ENCODE measurements at places on chromosomes 2 and 18.

DNA sequence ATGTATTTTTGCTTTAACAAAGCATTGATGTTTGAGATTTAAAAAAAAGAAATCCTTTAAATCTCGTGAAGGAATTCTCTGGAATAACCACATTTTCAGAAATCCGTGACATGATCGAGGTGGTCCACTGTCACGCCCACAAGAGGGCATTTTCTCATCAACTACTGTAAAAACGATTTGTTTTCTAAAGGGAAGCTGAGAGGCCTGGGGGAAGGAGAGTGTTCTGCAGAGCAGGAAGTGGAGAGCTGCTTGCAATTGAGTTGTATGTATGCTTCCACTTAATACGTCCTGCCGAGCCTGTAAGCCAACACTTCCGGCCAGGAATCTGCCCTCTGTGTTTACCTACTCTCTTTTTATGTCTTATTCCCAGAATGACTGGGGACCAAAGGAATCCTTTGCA lies 19.4 kb downstream of the KLHL29 start:
- DNase-seq = no peak

DNA sequence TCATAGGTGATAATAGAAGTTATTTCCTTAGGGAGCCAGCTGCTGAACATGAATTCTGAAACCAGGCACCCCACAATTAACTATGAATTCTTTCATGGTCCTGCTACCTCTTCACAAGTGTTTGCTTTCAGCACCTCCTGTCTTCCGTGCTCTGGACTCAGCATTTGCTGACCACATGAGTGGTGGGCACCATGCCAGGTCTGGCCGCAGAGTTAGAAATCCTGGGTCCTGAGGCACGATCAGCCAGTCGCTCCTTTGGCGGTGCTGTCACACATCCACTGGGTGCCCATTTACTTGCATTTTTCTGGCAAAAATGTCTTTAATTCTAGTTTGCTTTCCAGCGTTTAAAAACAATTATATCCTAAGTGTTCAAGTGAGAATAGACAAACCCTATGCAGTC lies 196.4 kb upstream of the PXDN start:
- no peak for DNase-seq

GRCh38 chr2:136008205-136008865 lies 22.9 kb upstream of the DARS1 start:
- DNase-seq = no peak

GRCh38 chr18:75875559-75875958 lies 448.1 kb upstream of the SMIM21 start:
- DNase-seq = no peak

- no peak for DNase-seq
Measured at GRCh38 chr2:27496357-27497287, at the start of gene GCKR. TSS of gene GCKR (plus strand) at chr2:27496839. CDS start at chr2:27496905, 66 bp downstream.

- no peak for DNase-seq
Measured at GRCh38 chr2:150041722-150042425, 445.6 kb downstream of the RND3 start.

DNA sequence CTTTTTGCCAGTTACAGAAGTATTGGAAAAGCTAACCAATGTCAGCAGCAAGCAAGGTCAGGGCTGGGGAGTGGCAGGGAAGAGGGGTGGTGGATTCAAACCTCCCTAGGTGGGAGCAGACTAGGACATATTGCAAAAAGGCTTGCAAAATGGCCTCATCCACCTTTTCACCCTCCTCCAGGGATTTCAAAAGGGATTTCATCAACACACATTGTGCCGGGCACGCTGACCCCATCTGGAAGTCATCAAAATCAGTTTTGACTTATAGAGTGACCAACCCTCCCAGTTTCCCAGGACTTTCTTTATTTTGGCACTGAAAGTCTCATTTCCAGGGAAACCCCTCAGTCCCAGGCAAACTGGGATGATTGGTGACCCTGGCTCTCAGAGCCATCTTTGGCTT lies 94.7 kb downstream of the BIN1 start:
- no peak for DNase-seq

GRCh38 chr2:27991146-27991545 lies 100.6 kb downstream of the BABAM2 start:
- DNase-seq = no peak

GRCh38 chr2:222959358-222959757 lies 92.6 kb upstream of the KCNE4 start:
- no peak for DNase-seq

- no peak for DNase-seq
Measured at GRCh38 chr2:26162963-26163362, 9.9 kb upstream of the GAREM2 start.

- DNase-seq = no peak
Measured at GRCh38 chr18:6370886-6371635, 43.6 kb downstream of the L3MBTL4 start.

DNA sequence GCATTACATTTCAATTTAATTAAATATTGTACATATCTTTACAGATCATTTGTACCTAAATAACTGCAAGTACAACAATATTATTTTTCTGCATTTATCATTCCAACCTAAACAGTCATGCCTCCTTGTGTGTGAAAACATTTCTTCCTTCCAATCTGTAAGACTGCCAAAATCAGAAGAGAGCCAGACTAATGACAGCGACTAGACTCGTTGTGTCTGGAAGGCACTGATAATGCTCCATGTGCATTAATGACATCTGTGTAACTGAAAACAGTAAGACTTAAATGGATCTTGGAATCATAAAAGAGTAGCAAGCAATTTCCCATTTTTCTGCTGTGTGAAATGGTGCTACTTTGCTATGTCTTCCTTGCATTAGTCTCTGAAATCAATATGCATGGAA lies 278.0 kb upstream of the DSEL start:
- no peak for DNase-seq

DNA sequence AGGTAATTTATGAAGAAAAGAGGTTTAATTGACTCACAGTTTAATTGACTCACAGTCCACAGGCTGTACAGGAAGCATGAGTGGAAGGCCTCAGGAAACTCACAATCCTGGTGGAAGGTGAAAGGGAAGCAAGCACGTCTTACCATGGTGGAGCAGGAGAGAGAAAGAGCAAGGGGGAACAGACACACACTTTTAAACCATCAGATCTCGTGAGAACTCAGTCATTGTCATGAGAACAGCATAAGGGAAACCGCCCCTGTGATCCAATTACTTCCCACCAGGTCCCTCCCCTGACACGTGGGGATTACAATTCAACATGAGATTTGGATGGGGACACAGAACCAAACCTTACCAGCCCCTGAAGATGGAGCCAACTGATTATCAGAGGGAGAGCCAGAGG lies 11.2 kb upstream of the PUM2 start:
- no peak for DNase-seq

DNA sequence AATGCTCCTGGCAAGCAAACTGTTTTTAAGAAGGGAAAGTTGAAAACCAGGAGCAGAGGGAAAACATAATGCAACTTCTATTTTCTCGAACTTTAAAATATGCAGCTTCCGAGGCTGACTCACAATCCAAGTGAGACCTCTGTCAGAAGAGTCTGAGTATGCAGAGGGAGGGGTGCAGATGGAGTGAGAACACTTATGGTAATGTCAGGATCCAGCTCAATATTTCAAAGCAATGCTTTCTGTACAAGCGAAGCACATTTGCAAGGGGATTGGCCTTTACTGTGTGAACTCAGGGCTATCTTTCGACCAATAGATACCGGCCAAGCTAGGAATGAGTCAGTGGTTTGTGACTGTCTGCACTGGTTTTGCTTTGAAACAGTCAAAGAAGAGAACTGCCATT lies 242.7 kb downstream of the CNTNAP5 start:
- DNase-seq = no peak

DNA sequence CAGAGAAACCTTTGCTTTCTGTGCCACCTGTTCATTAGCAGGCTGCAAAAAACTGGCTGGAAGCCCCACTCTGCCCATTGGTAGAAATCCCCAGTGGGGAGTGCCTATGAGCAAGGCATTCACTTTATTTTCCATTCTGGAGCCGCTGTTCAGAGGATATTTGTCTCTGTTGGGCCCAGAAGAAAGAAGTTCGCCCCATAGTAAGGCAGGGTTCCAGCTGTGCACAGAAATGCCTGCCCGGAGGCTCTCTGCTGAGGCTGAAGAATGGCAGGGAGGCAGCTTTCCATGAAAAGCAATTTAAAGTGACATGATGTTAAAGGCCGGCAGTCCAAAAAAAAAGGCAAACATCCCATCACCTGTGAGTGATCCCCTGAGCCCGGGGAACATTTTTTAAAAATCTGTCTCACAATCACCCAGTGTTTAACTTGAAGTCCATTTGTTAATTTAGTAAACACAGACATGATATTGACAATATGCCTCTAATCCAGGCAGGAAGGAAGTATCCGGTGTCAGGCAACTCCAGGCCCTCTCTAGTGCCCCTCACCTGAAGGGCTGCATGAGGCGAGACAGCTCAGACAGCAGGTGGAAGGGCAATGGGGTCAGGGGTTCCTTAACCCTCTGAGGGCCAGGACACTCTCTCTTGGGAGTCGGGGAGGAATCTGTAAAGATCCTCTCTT lies 265.1 kb upstream of the SIX2 start:
- no peak for DNase-seq

GRCh38 chr2:41078341-41078740 lies 626.5 kb upstream of the SLC8A1 start:
- no peak for DNase-seq

DNA sequence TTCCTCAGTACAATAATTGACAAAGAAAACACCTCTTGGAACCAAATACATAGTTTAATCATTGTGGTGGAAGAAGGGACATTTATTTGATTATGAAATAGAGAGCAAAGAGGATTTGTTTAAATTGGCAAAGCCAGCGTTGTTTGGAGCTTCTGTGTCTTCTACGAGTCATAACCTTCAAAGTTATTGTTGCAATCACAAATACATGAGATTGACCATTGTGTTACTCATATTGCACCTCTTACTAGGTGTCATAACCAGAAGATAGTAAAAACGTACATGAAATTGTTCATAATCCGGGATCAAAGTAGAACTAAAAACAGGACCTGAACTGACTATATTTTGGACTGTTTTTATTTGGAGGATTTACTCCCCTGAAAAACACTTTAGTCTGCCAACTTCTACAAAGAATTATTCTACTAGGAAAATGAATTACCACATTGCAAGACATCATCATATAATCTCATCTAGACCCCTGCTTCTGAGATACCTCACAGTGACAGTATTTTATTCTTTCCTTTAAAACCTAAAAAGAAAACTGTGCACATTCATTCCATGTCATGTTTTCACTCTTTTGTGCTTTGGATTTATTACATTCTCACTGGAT lies 151.7 kb upstream of the KLF7 start:
- DNase-seq = no peak

DNA sequence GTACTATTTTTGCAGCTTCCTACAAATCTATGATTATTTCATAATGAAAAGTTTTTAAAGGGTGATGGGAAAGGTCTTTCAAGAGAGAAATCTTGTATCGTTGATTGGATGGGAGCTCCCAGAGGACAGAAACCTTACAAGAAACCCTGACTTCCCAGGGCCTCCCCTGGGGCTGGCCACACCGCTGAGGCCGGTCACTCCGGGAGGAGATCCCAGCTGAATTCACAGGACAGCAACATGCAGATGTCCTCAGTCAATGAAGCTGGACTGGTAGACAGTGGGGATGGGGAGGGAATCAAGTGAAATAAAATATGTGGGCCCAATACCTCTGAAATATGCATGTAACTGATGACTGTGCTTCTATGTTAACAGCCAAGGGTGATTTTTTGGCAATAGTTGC lies 135.6 kb downstream of the TFCP2L1 start:
- no peak for DNase-seq

DNA sequence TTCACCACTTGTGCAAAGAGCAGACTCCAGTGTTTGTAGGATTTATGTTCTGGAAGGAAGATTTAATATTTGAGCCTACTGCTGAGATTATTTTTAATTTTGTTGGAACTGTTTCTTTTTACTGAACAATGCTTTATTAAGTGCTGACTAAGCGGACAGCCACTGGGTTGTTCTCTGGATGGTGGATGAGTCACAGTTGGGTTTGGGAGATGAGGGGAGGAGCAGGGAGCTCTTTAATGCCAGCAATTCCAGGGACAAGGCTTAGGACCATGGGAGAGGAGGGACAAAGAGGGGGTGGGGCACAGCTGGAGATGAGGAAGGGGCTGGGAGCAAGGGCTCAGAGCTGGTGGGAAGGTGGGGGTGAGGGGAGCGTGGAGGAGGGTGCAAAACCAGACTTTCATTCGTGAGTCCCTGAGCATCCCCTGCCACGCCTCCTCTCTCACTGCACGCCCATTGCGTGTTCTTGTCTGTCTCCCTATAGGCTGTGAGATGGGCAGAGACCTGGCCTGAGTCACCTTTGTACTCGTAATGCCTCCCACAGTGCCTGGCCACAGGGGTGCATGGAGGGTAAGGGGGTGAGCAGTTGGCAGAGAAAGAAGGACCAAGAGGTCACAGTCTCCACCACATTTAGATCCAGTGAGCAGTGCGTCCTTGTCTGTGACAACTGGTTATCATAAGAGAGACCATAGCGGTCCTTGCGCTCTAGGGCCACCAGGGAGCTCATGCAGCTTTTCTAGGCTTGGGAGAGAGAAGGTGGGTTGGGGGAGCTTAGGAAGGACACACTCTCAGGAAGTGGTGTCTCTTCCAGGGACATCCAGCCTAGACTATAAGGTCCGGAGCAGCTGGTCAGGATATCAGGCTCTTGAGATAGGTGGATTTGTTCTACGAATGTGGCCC lies 18.4 kb downstream of the SLC4A3 start:
- peak; percentile 23 for DNase-seq

GRCh38 chr2:29072971-29073725 lies 1.2 kb downstream of the PCARE start:
- DNase-seq = no peak

GRCh38 chr18:73677450-73677849 lies 470.2 kb downstream of the FBXO15 start:
- DNase-seq = no peak

DNA sequence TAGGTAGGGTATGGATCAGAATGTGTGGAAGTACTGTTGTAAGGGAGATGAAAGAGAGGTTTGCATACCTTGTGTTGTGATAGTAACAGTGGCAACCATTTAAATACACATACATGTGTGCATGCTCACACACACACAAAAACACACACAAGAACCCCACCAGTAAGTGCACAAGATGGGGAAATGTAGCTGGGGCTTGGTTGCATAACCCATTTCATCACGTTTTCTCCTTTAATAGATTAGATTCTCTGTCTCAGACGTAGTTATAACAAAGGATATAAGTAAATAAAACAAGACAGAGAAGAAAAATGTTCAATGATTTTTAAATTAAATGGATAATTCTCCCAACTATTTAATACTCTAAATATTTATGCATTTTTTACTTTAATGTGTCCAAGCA lies 13.4 kb downstream of the ARHGAP15 start:
- DNase-seq = no peak

GRCh38 chr18:45320724-45321123 lies 294.6 kb upstream of the SLC14A2 start:
- DNase-seq = no peak

- DNase-seq = no peak
Measured at GRCh38 chr2:12110074-12110473, 363.6 kb downstream of the LPIN1 start.

- DNase-seq = no peak
Measured at GRCh38 chr2:20173496-20174402, 51.2 kb downstream of the SDC1 start.

DNA sequence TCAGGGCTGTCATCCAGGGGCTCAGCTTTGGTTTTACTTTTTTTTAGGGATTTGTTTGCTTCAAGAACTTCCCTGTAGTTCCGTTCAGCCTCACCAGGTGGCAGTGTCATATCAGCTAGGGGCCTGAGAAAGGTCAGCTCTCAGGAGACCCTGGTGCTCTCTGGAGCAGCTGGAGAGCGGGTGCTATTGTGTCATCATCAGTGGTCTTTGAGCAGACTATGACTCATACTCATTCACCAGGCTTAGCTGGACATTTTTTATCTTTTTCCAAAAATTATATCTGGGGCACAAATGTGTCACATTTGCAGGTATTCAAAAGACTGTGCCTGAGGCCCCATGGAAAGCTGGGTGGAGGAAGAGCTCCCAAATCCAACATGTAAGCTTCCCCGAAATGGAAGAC lies 24.4 kb downstream of the ZNF892 start:
- DNase-seq = peak; percentile 37

Measured in occipital lobe (tissue), 3 donors.